ENCODE measurements at places on chromosomes 4 and X.

GRCh38 chr4:94523617-94524016, 71.9 kb downstream of the PDLIM5 start:
- DNase-seq = no peak

DNA sequence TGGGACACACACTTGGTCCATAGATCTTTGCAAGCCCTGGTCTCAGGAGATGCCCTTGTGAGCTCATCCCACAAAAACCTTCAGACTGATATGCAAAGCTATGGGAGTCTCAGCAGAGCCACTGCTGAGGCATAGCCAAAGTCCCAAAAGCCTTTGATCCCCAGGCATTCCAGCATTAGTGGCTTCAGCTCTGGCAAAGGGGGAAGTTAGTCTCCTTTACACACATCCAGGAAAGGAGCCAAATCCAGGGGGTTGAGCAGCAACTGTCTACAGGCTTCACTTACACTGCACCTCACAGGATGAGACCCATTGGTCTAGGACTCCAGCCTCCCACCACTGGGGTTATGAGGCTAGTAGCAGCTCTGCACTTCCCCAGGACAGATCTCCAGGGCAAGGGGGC, 14.0 kb downstream of the PF4 start:
- no peak for DNase-seq

DNA sequence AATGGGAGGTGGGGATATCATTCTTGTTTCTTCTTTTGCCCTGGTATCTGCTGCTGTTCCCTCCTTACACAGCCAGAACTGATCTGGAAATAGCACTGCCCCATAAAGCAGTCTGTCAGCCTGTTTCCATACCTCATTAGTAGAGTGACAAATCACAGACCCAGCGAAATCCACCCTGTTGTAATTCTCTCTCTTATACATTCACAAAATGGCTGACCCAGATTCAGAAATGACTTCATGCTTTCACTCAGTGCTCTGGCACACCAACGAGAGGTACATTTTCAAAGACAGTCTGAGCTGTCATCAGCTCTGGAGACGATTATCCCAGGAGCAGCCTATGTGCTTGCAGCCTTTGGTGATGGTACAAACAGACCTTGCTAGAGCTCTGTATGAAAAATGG, 164.6 kb downstream of the AFF2 start:
- no peak for DNase-seq

DNA sequence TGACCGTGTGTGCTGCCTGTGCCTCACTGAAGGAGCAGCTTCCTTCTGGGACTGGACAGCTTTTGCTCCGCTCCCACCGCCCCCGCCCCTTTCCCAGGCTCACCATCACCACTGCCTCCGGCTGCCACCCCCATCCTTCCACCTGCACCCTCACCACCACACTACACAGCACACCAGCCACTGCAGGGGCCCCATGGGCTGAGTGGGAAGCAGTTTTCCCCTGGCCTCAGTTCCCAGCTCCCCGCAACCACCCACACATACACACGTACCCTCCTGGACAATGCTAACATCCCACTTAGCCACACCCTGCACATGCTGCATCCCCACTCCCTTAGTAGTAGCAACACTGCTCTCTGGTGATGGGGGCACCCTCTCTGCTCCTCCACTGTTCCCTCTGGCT, 29.6 kb upstream of the COX18 start:
- DNase-seq = no peak

DNA sequence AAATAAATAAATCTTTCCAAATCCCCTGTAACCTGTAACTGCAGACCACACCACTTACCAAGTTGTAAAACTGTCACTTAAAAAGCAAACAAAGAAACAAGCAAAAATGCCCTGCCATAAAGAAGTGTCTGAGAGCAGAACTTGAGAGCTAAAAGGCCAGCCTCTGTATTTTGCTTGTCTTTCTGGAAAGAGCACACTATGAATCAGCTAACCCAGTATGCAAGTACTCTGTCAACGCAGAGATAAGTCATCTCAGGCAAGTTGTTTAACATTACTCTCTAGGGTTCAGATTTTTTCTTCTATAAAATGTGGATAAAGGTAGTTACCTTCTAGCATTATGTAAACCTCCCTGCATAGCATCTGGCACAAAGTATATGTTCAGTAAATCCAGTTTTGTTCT, 134.8 kb downstream of the HS3ST1 start:
- no peak for DNase-seq

GRCh38 chr4:67106861-67107460, 438.3 kb downstream of the CENPC start:
- DNase-seq = no peak

GRCh38 chr4:1511441-1512041, 105.3 kb upstream of the NKX1-1 start:
- no peak for DNase-seq

GRCh38 chrX:143768976-143769375, 48.4 kb upstream of the SPANXN2 start:
- no peak for DNase-seq

- DNase-seq = peak; percentile 37
Observed at GRCh38 chr4:99816545-99817308, at the start of gene DAPP1. DAPP1 (plus strand) TSS chr4:99816827; CDS start chr4:99816914, 87 bp downstream.

DNA sequence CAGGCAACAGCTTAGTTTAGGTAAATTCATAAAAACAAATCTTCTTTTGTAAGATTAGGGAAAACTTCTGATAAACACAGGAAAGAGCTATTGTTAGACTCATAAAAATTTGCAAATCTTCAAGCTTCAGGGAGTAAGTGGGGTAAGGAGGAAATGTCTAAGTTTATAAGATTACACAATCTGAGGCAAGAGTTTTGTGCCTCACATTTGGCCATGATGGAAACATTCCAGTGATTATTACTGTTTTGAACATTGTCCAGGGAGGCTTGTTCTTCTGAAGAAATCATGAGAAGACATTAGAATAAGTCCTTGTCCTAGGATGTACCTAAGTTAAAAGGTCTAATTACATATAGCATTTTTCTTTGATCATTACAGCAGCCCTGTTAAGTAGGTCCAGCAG, 72.8 kb downstream of the MAOB start:
- DNase-seq = no peak

DNA sequence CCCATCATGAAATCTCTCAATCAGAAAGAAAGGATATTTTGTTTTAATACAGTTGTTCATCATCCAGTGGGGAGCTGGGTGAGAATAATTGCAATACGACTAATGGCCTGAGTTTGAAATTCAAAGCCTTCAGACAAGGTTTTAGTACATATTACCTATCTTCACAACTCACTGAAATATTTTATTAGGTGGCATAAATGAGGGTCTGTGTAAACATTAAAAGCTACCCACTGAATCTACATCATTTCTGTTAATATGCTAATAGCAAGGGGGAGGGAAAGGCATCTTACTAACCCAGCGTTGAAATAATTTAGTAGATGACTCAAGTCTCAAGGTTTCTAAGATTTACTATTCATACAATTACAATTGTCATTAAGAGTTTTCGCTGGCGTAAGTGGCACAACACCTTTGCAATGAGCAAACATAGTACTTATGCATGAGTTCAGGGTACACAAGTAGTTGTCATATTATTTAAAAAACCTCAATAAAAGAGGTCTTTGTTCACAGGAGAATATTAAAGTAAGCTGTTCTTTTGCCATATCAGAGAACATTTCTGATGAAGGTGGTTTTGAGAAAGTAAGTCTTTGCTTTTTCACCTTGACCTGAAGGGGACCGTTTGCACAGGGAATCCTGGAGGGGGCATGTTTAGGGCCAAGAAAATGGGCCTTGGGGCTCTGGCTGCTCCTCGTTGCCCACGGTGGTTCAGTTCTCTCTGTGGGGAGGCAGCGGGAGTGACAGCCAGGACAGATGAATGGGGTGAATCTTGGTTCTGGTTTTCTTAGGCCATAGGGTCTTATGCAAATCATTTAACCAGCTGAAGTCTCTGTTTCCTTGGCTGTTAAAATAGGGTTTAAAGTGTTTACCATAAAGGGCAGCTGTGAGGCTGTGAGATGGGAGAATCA, 4.5 kb upstream of the RHOH start:
- no peak for DNase-seq

GRCh38 chr4:169383724-169384123, 113.0 kb upstream of the SH3RF1 start:
- no peak for DNase-seq

DNA sequence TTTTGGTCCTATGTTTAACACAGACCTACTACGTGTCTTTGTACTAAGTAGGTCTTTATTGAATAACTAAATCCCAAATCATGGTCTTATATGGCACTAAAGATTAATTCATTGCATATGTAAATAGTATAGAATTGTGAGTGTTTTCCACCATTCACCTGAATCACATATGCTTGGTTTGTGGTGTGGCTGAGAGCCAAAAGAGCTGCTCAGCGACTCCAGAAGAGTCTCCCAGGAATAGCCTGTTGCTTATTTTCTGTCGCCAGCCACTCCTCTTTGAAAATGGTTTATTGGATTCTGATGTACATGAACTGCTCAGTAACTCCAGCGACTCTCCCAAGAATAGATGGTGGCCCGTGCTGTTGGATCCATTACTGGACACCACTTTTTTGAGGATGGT, 184.5 kb downstream of the CLCN4 start:
- no peak for DNase-seq

- DNase-seq = no peak
Observed at GRCh38 chr4:174794543-174795094, 34.4 kb downstream of the GLRA3 start.

DNA sequence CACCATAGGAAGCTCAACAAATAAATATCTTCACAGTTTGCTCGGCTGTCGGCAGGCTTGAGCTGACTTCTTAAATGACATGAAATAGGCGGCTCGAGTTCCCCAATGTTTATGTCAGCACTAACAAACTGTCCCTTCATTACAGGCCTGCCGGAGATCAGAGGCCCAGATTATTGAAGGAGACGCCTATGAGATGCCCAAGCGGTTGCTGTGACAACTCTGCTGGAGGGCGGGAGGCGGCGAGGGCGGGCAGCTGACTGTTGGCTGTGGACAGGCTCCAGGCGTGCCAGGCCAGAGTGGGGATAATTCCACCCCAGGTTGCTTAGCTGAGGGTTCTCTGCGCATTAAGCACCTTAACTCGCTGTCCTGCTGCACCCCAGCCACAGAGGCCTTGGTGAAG, 39.2 kb upstream of the MSX1 start:
- DNase-seq = no peak

DNA sequence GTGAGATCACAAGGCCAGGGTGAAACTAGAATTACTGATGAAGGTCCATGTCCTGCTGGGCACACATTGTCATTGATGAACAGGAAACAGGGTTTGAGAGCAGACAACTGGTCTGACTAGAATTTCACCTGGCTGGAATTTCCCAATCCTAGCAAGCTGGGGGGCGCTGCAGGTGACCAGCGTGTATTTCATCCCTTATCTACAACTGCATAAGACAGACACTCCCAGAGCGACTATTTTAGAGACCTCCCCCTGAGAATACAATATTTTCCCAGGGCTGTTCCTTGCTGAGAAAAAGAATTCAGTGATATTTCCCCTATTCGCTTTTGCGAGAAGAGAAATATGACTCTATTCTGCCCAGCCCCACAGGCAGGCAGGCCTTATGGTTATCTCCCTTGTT, 432.6 kb upstream of the GALNT7 start:
- DNase-seq = no peak

- no peak for DNase-seq
Observed at GRCh38 chr4:158778156-158778711, 9.4 kb downstream of the FNIP2 start.

DNA sequence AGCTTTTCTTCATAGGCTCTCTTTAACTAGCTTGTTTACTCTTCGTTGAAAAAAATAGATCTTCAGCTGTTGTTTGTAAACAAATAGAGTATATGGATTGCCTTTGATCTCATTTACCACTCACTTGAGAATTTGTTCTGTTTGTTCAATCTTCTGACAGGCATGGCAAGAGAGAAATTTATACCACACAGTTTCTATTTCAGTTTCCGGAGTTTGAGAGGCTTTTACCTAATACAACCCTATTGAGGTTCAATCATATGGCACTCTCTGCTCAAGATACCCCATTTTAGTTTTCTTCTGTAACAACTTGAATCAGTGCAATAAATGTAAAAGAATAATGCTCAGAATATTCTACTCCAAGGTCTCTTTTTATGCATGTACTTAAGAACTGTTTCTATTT, 148.0 kb downstream of the EMCN start:
- DNase-seq = no peak

- DNase-seq = no peak
Observed at GRCh38 chrX:147917700-147918695, 6.3 kb downstream of the FMR1 start.

DNA sequence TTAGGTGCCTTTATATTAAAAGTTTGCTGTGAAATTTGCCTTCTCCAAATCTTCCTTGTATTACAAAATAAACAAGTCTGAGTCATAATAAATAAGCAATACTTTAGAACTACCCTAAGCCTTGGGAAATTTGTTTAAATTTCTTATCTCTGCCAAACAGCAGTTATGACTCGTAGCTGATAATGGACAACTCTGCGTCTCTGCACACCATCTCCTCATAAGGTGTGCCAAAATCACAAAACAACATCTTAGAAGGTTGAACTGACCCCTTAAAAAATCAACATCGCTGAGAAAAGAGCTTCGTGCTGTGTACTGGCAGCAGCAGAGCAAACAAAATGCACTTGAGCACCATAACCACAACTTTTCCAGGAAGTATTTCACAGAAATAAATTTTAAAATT, 22.0 kb downstream of the OR13H1 start:
- DNase-seq = no peak

DNA sequence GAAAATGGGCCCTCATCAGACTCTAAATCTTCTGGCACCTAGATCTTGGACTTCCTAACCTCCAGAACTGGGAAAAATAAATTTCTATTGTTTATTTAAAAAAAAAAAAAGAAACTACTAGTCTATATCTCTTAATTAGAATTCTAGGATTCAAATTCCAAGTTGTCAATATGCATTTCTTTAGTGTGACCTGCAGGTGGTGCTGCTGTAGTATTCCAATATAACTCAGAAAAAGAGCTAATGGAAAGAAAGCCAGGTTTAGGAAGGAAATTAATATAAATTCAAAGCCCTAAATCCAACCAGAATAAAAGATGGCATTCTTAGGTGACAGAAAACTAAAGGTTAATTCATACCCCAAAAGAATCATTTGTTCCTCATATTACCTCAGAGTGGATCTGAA, 80.0 kb upstream of the NALF2 start:
- no peak for DNase-seq

DNA sequence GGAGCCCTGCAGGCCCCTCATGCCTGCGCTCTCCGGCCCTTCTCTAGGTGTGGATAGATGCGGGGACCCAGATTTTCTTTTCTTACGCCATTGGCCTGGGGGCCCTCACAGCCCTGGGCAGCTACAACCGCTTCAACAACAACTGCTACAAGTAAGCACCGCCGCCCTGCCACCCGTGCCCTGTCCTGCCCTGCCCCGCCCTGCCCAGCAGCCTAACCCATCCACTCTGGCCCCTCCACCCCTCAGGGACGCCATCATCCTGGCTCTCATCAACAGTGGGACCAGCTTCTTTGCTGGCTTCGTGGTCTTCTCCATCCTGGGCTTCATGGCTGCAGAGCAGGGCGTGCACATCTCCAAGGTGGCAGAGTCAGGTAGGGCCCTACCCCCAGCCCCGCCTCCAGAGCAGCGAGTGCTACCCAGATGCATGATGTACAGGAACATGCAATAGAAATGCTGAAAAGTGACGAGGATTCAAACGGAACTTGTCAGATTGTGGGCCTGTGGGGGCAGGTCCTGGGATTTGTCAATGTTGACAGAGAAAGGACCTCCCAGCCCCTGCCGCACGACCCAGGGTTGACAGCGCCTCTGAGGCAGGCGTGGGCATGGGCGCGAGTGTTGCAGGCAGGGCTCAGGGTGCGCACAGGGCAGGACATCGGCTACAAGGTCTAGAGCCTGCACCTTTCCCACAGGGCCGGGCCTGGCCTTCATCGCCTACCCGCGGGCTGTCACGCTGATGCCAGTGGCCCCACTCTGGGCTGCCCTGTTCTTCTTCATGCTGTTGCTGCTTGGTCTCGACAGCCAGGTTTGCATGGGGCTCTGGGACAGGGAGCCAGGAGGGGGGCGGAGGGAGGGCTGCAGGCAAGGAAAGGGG, 5.7 kb downstream of the SLC6A8 start:
- no peak for DNase-seq

All from stimulated activated CD8-positive, alpha-beta memory T cell treated with anti-CD3 and anti-CD28 coated beads, Interleukin-4, amount 100 ng/mL, for 1 hour (primary cell).